ENCODE measurements at places on chromosomes 6 and 20.

- no peak for DNase-seq
Measured at GRCh38 chr6:53059648-53060589, 5.3 kb upstream of the FBXO9 start.

GRCh38 chr6:30885999-30886896 is 1.9 kb downstream of the DDR1 start:
- no peak for DNase-seq

GRCh38 chr6:9487128-9487527 is 927.7 kb downstream of the TFAP2A start:
- no peak for DNase-seq

GRCh38 chr6:324729-325125 is 32.4 kb downstream of the DUSP22 start:
- no peak for DNase-seq

DNA sequence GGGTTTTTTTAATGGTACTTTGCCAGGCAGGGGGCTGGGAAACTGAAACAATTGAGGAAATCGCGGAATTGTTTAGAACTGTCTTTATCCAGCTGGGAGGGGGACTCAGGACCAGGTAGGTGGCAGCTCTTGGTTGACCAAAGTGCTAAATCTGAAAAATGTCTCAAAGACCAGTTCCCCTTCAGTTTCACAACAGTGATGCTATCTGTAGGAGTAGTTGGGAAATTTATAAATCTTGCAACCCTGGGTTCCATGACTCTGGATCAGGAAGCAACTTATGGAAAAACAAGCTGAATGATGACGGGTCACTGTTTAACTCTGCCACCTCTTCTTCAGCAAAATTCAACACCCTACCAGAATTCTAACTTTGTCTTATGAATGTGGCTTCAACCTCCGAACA is 99.7 kb downstream of the FAM50B start:
- DNase-seq = no peak

GRCh38 chr6:34055223-34055933 is 90.5 kb downstream of the GRM4 start:
- DNase-seq = no peak

- DNase-seq = no peak
Measured at GRCh38 chr6:15073344-15073789, 172.5 kb upstream of the JARID2 start.

DNA sequence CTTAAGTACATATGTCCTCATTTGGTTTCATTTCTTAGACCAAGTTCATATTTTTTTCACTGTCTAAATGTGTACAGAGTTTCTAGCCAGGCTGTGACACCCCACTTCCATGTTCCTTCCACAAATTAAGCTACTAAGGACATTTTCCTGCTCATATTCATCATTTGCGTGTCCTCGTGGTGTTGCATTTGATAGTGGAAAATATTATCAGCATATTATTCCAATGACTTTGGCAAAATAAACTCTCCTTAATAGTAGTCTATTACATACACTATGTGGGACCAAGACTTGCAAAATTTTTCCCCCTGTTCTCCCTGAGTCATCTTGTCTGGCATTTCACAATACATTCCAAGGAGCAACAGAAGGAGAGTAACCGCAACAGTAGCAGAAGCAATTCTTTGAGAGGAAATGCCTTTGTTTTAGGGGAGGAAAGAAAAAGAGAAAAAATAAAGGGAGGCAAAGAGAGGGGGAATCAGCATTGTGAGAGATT is 599.2 kb downstream of the COL12A1 start:
- DNase-seq = no peak

DNA sequence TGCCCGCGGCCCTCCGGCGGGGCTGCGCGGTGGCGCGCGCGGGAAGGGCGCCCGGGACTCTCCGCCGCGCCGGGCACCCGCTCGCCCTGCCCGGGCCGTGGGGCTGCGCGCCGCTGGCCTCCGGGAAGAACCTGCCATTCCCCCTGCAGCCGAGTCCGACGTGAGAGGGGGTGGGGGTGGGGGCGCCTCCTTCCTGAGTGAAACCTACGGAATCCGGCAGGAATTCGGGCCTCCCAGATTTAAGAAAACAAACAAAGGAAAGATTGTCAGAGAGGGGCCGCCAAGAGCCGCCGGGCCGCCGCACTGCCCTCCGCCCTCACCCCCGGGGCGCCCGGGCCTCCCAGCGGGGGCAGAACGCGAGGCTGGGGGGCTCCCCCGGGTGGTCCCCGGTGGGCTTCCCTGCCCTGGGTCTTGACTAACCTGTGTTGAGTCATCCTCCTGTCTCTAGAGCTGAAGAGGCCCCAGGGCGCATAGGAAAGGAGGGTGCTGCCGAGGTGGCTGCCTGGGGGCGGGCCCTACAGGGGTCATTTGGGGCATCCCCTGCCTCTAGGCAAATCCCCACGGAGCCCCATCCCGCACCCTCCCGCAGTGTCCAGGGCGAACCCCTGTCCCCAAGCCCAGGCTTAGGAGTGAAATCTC is 42.2 kb upstream of the FOXP4 start:
- no peak for DNase-seq

- DNase-seq = no peak
Measured at GRCh38 chr6:54415517-54415916, 107.3 kb downstream of the TINAG start.

DNA sequence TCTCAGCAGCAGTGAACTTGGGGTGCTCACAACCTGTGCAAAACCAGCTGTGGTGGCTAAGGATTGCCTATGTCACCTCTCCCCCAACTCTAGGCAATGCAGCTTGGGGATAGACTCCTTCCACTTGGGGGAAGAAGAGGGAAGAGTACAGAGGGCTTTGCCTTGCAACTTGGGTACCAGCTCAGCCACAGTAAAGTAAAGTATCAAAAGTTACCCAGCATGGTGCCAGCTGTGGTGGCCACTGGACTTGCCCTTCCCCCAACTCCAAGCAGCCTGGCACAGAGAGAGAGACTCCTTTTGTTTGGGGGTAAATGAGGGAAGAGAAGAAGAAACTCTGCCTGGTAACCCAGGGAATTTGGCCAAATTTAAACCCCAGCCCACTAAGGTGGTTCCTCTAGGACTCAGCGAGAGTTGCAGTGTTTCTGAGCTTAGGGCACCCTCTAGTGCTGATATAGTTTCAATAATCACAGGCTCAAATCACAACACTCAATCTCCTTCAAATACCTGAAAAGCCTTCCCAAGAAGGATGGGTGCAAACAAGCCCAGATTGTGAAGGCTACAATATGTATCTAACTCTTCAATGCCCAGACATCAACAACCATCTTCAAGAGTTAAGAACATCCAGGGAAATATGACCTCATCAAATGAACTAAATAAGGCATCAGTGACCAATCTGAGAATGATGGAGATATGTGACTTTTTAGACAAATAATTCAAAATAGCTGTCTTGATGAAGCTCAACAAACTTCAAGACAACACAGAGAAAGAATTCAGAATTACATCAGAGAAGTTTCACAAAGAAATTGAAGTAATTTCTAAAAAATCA is 7.6 kb upstream of the DEFB129 start:
- no peak for DNase-seq

- DNase-seq = no peak
Measured at GRCh38 chr6:125142618-125143017, 11.0 kb upstream of the TPD52L1 start.

GRCh38 chr20:50689864-50690649 is 1.3 kb downstream of the RIPOR3 start:
- DNase-seq = no peak

- no peak for DNase-seq
Measured at GRCh38 chr6:43709654-43710303, 22.2 kb upstream of the MRPS18A start.

DNA sequence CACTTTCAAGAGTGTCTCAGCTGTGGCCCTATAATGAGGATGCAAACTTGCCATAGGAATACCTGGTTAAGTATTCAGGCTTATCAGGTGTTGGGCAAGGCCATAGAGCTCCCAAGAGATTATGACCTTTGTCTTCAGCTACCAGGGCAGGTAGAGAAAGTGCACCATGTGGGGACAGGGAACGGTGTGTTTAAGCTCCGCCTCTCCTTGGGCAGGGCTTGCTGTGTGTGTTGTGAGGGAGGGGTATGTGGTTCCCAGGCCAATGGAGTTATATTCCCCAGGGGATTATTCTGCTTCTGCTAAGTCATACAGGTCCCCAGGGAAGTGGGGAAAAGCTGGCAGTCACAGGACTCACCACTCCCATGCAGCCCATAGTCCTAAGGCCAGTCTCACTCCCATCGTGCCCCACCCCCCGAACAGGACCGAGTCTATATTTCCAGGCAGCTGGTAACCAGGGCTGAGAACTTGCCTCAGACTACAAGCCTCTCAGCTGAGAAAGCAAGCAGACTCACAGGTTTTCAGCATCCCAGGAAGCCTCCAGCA is 660.2 kb downstream of the HTR1B start:
- DNase-seq = no peak

- no peak for DNase-seq
Measured at GRCh38 chr20:13147071-13147963, 73.8 kb upstream of the ISM1 start.

DNA sequence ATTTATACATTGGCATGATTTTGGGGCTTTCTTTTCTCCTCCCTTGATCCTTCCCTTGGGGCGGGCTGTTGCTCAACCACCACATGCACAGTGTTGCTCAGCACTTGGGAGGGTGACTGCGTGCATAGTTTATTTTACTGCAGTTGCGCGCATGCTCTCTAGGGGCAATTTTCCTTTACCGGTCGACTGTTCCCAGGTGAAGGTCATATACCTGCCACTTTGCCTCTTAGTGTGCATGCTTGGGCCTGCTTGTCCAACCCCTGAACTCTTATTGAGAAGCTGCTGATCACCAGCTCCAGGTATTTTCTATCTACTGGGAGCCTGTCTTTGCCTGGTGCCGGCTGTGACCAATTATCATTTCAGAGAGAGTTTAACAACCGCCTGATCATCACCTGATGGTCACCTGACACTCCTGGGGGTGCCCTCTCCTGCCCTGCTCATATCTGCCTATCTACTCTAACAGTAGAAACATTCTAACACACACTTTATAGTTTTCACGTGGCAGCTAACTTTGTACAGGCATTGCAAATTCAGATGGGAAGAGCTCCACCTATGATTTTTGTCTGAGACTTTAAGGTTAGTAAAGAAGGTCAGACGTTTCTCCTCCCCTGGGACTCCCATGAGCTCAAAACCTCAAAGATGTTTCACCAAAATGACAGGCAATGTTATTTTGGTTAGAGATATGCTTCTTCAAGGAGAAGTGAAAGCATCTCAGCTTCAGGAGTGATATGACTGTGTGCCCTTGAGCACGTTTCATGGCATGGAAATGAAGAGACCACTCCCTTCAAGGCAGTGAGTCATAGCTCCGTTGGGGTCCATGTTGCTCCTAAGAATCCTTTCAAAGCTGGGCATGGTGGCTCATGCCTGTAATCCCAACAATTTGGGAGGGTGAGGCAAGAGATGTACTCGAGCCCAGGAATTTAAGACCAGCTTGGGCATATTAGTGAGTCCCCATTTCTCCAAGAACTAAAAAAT is 227.5 kb upstream of the MYLIP start:
- peak; percentile 25 for DNase-seq

GRCh38 chr6:134468633-134469032 is 150.7 kb upstream of the SGK1 start:
- no peak for DNase-seq

DNA sequence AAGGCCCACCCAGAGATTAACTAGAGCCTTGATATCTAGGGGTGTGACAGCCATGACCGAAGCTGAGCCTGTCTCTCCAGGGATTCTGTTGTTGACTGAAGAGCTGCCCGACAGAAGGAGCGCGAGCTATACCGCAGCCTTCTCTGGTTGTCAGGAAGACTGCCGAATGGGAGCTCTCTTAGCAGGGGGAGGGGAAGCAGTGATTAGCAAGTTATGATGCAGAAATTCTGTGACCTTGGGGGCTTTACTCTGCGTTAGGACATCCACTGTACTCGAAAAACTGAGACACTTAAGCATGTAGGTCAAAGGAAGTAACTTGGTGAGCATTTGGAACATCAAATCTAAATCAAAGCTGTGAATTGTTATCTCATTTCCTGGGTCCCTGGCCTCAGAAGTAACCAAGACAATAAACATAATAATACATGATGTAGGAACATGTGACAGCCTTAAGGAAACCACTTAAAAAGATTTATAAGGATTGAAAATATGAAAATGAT is 84.7 kb downstream of the MAP3K4 start:
- DNase-seq = no peak

DNA sequence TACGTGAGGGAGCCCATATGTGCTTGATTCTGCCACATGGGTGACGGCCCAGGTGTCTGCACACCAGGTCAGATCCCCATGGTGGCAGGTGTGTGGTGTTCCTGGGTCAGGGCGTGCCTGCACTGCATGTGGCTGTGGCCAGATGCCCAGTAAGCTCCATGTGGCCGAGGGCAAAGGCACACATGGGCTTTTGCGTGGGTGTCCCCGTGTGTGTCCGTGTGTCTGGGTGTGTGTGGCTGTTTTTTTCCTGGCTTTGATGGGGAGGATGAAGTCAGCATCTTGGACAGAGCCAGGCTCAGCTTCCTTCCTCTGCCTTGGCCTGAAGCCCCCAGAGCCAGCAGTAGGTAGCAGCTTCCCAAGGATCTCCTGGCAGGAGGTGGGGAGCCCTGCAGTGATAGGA is 1.5 kb upstream of the TNXB start:
- DNase-seq = no peak

DNA sequence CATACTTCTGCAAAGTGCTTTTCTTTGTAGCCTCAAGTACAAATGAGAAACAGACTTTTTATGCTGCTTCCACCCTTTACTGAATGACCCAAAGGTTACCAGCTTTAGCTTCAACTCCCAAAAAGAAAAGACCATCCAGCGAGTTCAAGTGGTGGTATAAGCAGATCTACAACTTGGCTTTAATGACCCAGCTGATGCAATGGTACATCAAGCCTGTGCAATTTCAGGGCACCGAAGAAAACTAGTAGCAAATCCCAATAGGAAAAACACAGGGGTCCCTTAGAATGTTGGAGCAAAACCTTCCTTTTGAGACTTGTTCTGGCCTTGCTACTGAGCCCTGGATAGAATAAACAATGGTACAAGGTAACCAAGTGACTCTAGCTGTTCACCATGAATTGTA is 33.8 kb downstream of the STX7 start:
- no peak for DNase-seq

DNA sequence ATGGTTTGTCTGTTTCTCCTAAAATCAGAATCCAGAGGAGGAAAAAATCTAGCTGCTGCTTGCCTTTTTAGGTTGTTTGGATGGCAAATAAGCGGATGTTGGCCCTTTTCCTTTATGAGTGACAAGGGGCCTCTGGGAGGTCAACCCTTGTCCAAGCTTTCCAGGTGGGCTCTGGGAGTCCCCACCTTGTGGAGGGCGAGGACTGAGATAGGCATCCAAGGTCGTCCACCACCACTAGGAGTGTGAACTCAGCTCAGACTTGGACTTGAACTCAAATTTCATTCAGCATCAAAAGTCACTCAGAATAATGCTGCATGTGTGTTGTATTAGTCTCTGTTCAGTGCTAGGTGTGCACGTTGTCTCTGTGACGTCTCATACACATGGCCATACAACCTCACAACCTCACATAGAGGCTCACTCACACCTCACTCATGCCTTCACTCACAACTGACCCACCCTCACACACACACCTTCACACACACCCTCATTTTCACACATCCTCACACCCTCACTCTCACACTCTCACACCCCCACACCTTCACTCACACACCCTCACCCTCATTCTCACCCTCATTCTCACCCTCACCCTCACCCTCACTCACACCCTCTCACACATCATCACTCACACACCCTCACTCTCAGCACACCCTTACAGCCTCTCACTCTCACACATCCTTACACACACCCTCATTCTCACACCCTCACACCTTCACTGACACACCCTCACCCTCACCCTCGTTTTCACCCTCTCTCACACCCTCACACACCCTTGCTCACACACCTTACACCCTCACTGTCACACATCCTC is 18.0 kb downstream of the DYNLT1 start:
- DNase-seq = no peak
